ENCODE measurements at places on chromosomes 4 and X.

- no peak for DNase-seq
These were observed 359.0 kb upstream of the ATOH1 start for GRCh38 chr4:93469560-93469959.

GRCh38 chr4:24646798-24647460 lies 62.6 kb upstream of the DHX15 start:
- DNase-seq: no peak

DNA sequence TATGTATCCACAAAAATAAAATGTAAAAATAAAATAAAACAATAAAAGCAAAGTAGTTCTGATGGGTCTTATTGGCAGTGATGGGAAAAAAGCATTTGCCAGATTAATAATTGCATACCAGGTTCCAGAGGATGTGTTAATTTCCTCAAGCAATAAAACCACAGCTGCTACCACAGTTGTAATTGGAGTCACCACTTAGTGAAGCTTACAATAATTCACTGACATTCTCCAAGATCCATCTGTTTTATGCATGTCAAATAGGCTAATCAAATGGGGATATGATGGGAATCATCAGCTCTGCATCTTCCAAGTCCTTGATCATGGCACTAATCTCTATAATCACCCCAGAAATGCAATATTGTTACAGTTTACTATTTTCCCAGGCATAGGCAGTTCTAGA lies 123.5 kb upstream of the EMCN start:
- no peak for DNase-seq

DNA sequence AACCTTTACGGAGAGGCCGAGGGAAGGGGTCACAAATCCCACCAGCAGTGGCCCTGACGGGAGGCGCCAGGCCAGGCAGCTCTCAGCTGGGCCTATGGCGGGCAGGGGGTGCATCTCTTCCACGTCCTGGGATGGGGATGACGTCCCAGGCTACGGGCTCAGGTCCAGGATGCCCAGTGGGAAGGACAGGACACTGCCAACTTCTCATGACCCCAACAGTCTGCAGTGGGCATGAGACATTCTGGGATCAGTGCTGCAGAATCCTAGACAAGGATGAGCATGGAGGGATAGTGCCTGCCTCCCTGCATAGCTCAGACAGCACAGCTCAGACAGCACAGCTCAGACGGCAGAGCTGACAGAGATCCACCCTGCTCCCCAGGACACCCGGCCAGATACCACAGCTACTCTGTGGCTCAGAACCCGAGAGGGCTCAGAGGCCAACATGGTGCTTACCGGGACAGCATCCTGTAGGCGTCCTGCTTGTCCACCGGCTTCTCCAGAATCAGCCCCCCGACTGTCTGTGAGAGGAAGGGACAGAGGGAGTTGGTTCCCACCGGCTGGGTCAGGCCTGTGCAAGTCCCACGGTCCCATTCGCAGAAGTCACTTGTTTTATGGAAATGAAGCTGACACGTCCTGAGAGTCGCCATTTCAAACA lies 17.3 kb downstream of the ASMTL start:
- DNase-seq: no peak

GRCh38 chr4:169050881-169051760 lies 41.1 kb upstream of the CBR4 start:
- DNase-seq: no peak

DNA sequence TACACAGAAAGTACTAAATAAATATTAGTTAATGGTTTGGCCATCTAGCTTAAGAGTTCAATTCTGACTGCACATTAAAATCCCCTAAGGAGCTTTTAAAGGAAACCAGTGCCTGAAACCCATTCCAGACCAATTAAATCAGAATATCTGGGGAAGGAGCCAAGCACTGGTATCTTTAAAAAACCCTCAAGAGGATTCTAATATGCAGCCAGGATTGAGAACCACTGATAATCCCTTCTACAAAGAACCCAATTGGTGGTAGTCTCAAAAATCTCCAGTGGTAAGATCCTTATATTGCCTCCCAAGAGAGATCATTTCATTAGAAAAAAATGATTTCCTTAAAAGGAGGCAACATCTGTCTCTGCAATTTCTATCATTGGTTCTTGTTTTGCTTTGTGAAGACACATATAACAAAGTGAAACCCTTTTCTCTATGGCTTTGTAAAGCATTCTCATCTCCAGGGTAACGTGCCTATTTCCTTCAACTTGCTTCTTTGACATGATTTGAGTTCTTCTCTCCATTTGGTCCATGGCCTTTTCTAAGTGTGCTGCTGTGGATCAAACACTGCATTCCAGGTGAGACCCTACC lies 3.5 kb downstream of the GPR34 start:
- DNase-seq: no peak

DNA sequence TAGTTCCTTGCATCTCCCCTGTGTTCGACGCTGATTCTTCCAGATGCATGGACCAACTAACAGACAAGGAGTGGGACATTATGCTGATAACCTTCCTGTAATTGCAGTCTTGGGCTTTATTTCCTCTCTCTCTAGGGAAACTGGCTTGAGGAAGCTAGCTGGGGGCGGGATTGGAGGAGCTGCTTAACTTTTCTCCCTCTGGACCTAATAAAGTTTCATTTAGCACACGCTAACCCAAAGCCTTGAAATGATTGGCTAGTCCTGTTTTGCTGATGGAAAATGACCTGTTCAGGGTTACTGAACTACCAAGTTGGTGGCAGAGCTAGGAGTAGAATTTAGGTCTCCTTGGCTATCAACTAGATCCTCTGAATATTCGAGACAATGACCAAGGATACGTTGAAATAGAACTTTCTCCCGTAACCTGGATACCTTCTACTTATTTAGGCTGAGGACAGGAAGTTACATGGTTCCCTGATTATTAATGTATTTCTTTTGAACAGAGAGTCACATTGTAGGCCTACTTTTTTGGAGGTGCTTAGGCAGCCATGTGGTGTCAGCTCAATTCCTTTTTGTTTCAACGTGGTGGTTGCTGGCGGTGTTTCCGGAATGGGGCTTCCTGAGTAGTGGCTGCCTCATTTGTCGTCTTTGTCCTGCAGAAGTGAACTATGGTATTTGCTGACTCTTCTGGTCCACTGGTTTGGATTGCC lies 2.0 kb downstream of the PGK1 start:
- DNase-seq: no peak

DNA sequence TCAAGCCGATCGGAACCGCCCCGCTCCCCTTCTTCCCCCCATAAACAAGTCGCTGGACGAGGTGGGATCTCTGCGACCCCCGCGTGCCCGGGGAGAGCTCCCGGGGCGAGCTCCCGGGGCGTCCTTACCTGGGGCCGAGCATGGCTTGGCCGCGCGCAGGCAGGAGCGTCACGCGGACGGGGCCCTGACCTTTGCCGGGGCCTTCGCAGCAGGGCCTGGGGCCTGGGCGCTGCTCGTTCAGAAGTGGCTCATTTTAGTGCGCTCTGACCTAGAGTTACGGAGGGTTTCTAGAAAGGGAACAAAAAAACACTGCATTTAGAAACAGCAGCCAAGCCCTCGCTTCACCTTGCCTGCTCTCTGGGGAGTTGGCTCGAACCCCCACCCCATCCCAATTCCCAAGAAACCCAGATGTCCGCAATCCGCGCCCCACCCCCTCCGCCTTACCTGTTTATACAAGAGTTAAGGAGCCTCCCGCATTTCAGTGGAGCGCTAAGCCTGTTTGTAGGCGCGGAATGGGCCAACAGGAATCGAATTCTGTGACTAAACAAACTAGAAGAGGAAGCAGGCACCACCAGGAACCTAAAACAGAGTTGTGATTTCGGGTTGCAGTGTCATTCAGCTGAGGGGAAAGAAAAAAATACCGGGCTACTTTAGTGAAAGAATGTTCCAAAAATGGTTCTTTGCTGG lies 814 bp upstream of the RBM47 start:
- DNase-seq: no peak

DNA sequence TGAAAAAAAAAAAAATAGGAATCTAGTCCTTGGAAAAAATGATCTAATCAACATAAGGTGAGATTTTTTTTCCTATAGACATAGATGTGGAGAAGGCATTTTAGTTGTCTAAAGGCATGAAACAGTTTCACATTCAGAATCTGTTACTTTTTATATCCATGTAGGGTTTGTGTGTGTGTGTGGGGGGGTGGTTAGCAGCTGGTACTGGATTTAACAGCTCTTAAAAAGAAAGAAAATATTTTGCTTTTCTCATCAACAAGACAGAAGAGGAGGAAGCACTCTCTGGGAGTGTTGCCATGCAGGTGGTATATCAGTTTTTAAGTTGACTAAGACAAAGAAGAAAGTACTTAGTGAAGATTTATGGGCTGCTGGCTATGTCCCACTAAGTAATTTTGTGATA lies 122.3 kb downstream of the VCX3B start:
- DNase-seq: no peak

GRCh38 chrX:75230296-75230695 lies 43.6 kb upstream of the UPRT start:
- DNase-seq: no peak

GRCh38 chr4:85808104-85808503 lies 333.2 kb downstream of the ARHGAP24 start:
- no peak for DNase-seq

DNA sequence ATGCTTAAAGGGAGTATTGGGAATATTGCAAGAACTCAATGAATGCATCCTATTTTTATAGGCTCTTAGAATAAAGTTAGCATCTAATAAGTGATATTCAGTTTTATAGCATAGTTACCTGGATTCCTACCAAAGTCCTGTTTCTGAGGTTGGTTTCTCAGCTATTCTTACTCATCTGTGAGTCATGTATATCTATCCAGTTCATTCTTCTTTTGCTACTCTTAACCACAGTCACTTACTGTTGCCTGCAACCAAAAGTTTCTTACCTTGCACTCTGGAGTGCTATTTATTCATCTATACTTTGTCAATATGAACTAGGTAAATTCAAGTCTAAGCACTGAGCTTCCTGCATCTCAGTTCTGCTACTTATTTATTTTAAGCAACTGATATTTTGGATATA lies 322.5 kb downstream of the HS3ST1 start:
- no peak for DNase-seq

DNA sequence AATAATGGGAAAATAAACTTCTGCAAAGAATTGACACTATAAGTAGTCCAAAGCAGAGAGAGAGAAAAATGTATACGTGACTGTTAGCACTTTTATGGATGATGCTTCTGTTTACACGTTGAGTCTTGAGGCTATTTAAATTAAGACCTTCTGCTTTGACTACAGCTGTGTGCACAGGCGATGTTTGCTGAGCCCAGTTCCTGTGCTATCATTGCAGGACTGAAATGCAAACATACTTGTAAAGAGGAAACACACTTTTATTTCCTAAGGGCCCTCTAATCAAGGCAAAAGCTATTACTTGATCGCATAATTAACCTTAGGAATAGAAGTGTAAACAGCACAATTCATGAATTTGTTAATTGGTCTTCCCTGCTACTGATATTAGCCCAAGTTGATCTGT lies 226.9 kb downstream of the FBXW7 start:
- no peak for DNase-seq

- DNase-seq: no peak
These were observed 371.7 kb downstream of the AFF2 start for GRCh38 chrX:148872161-148872535.

GRCh38 chr4:4852591-4853362 lies 6.7 kb upstream of the MSX1 start:
- DNase-seq: no peak

DNA sequence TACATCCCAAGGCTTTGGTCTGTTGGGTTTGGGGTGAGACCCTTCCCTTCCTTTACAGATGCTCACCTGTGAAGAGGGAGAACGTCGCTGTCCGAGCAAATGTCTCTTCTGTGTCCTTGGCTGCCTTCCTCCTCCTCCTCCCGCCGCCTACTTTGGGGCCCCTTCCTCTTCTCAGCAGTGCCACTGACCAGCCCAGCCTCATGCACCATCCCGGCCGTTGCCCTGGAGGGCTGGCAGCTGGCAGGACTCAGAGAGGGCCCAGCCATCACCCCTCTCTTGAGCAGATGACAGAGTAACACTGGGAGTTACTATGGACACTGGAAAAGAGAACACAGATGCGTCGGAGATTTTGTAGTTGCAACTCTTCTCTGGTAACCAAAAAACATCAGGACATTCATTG lies 68.2 kb downstream of the TRMT44 start:
- DNase-seq: no peak

GRCh38 chr4:109214622-109215301 lies 87.7 kb downstream of the COL25A1 start:
- DNase-seq: no peak

DNA sequence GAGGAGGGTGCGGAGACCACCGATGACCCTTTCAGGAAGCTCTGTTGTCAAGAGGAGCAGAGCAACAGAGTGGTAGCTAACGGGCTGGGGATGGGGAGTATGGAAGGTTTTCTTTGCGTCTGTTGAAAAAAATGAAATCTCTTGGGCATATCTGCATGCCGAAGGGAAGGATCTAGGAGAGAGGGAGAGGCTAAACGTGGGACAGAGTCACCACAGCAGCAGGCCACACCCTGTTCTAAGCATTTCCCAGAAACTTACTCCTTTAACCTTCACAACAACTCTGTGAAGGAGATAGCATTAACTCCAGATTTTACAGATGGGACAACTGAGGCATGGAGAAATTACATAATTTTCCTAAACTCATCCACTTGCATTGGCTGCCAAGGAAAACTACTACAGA lies 71.8 kb upstream of the EXOC1L start:
- no peak for DNase-seq

DNA sequence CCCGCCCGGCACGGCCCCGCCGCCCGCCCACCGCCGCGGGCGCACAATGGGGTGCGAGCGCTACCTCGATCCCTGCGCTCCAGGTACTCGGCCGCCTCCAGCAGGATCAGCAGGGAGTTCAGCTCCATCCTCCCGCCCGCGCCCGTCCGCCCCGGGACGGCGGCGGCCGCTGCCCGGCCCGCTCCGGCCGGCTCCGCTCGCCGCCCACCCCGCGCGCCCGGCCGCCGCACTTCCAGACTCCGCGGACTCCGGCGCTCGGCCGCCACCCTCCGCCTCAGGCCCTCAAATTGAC lies at the start of gene MXD4:
MXD4 (minus strand) TSS at position 257 of the 292 bp plus-strand sequence; CDS start at position 128, 129 bp downstream.
- DNase-seq: no peak

DNA sequence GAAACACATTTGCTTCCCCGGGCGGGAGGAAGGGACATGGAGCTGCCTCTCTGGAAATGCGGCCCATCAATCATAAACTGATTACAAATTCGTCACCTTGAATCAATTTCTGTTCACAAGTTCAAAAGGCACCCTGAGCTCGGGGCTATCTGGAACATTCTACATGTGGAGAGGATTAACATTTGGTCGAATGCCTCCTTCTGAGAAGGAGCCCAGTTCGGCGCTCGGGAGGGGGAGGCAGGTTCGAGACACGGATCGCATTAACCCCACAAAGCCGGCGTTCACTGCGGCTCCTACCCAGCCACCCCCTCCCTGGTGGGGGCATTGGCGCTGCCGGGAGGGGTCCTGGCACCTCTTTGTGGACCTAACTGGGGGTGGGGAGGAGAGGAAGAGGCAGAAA lies 108.0 kb downstream of the CPZ start:
- no peak for DNase-seq

All from cortex of kidney (tissue), 1 donor.